ENCODE measurements at places on chromosomes 7 and 10.

- DNase-seq = no peak
Observed at GRCh38 chr7:99128076-99128950, 15.6 kb downstream of the SMURF1 start.

- DNase-seq = no peak
Observed at GRCh38 chr7:75596727-75597614, 104.9 kb downstream of the SPDYE5 start.

DNA sequence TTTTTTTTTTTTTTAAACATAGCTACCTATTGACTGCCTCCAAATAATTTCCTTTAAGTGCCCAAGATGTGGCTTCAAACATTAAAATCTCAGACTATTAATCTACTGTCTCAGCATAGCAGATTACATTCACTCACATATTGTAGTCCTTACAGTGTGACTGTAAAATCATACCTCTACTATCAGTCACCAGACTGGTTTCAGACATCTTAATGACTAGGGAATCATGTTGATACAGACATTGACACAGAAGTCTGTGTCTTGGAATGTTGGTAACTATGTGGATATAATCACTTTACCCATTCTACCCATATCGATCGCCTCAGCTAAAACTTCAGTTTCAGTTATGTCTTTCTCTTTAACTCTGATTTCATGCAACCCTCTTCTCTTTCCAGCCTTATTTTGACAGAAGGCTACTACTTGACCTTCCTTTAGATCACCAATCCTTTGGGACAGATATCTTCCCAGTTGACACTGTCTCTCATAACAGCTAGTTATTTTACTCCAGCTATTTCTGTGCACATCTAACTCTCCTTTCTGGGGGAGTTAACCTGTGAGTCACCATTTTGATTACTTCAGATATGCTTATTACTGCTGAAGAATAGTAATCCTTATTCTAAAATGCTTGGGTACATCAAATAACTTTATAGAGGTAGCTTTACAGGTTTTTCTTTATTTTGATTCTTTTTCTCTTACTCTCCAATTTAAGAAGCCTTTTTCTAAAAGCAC, 7.0 kb downstream of the TNKS2 start:
- no peak for DNase-seq

GRCh38 chr7:130982160-130982638, 248.2 kb upstream of the KLF14 start:
- no peak for DNase-seq

- DNase-seq = no peak
Observed at GRCh38 chr10:81876253-81877077, 1.5 kb downstream of the NRG3 start.

- no peak for DNase-seq
Observed at GRCh38 chr7:107045980-107046379, 1.5 kb downstream of the PRKAR2B start.

GRCh38 chr7:134625550-134625949, 21.1 kb upstream of the BPGM start:
- no peak for DNase-seq

GRCh38 chr10:26863351-26864076, 2.8 kb upstream of the ABI1 start:
- DNase-seq = no peak

DNA sequence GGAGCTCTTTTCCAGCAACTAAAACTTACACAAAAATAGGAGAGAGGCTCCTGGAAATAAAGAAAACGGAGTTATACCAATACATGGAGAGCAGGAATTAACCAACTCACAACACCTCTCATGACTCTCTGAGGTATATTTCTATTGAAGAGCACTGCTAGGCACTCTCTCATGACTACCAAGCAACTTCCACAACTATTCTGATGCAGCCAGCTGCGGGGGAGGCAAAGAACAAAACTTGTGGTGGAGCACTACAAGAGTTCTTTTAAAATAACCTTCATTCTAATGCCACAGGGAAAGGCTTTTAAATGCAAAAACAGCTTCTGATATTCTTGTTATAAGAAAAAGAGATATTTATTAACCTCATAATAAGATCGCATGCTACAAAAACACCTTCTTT, 140.7 kb downstream of the SLC25A13 start:
- DNase-seq = no peak

GRCh38 chr10:114631666-114632417, 26.2 kb downstream of the ABLIM1 start:
- no peak for DNase-seq

GRCh38 chr7:28390426-28390825, 21.9 kb upstream of the CREB5 start:
- DNase-seq = no peak

- DNase-seq = no peak
Observed at GRCh38 chr10:3672220-3672619, 112.8 kb downstream of the KLF6 start.

DNA sequence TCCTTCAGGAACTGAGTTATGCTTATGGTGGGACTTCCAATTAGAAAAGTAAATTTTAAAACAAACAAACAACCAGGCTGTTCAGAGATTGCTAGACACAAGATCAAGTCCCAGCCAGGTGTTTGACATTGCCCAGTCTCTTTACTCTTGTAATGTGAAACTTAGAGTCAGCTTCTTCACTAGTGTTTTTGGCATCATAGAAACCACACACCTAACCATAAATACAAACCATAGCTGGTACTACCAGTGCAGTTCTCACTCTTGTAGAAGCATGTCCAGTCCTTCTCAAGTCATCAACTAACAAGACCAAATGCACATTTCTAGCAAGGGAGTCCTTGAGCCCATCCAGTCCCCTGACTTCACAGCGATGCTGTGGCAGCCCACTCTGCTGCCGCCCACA, 339.9 kb downstream of the GFRA1 start:
- DNase-seq = no peak

DNA sequence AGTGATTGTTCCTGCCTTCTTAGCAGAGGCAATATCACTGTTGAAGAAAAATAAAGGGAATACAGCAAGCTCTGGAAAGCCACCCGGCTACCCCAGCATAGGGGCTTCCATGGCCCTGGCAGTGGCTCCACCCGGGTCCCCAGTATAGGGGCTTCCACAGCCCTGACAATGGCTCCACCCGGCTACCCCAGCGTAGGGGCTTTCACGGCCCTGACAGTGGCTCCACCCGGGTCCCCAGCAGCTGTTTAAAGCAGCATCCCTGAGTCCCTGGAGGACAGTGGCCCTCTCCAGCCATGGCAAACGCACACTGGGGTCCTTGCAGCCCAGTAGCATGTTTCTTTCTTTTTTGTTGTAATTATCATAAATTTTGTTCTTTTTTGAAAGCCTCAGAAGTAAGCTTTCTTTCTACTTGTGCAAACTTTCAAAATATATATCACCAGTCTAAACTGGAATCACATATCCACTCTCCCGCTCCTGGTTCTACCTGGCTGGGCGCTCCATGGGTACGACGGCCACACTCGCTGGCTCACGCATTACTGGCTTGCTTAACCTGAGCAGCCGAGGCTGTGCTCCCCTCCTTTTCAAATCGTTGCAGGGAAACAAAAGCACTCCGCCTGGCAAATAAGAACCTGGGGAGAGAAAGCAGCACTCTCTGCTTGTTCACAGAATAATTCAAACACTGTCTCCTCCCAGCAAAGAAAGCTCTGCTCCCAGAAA, 62.1 kb downstream of the TCERG1L start:
- DNase-seq = no peak

DNA sequence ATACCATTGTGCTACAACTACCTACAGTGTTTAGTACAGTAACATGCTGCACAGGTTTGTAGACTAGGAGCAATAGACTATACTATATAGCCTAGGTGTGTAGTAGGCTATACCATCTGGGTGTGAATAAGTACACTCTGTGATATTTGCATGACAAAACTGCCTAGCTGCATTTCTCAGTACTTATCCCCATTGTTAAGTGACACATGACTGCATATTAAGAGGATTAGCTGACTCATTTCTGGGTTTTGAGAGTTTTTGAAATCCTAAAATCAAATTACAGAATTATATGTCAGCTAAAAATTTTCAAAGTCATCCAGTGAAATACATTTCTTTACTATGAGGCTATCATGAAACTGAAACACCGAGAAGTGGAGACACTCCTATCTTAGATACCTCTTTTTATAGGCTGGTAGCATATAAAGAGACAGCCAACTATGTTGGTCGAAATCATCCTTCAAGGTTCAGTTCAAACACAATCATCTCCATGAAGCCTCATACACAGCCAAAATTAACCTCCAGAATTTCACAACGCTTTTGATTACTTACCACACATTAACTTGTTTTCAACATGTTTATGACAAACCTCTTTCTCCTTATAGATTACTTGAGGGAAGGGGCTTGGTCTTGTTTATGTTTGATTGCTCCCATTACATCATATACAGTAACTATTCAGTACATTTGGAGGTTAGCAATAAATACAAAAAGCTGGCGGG, 89.8 kb upstream of the ANK3 start:
- DNase-seq = no peak

DNA sequence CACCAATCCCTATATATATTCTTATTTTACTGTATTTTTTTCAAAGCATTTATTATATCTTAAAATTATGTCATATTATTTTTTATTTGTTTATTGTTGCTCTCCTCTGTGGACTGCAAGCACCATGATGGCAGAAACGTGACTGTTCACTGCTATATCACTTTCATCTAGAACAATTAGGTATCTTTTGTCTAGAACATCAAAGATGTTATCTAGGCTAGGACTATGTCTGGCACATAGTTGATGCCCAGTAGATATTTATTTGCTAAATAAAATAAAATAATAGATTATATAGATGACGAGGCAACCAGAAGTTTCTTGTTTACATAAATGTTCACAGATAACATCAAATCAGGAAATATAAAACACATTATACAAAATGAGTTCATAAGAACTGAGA, 12.4 kb upstream of the GPR158 start:
- DNase-seq = no peak

- DNase-seq = no peak
Observed at GRCh38 chr10:29105516-29106215, 183.2 kb upstream of the LYZL1 start.

DNA sequence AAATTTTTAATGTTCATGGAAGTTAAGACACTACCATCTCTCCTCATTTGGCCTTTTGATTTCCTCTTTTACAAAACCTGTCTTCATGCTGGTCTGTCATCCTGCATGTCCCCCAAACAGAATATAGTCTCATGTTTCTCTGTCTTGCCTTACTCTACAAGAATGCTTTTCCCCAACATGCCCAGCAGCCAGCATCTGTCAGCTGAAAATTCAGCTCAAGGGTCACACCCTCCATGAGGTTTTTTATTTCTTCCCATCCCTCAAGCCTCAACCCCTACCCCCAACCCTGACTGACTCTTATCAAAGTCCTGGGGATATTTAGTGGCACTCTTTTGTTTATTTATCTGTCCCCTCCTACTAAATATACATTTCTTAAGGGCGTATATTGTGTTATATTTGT, 202.0 kb downstream of the ANK3 start:
- DNase-seq = no peak

GRCh38 chr10:114281006-114281405, 42.0 kb downstream of the VWA2 start:
- DNase-seq = no peak

- DNase-seq = no peak
Observed at GRCh38 chr7:20439416-20440185, 108.9 kb downstream of the ITGB8 start.

DNA sequence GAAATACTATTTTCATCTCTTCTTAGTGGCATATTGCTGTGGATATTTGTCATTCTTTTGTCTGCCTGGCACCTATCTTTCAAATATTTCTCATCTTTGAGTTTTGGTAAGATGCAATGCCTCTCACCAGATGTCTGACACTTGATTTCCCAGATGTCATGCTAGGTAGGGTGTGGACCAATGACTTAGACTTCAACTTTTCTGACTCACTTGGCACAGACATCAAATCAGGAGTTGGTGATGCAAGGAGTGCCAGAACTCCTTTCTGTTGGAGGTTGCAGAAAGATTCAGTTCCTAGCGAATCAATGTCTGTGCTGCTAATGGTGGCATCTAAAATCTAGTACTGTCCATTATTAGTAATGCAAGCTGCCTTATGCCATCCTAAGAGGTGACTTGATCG, 216.9 kb upstream of the FERD3L start:
- DNase-seq = no peak

DNA sequence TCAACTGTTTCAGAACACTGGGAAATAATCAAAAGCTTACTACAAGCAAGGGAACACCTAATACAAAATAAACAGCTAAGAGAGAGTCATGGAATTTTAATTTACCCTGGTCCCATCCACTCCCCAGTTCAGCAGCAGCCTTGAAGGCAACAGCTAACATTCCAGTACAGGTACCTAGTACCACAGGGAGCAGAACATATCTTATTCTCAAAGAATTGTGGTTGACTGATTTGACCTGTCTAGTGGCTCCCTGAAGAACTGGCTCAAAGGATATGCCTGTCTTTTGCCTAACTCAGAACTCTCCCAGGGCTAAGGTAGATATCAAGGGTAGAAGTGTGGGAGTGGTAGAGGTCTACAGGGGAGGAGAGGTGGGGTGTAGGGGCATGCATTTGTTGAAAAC, 32.3 kb downstream of the SMURF1 start:
- no peak for DNase-seq

DNA sequence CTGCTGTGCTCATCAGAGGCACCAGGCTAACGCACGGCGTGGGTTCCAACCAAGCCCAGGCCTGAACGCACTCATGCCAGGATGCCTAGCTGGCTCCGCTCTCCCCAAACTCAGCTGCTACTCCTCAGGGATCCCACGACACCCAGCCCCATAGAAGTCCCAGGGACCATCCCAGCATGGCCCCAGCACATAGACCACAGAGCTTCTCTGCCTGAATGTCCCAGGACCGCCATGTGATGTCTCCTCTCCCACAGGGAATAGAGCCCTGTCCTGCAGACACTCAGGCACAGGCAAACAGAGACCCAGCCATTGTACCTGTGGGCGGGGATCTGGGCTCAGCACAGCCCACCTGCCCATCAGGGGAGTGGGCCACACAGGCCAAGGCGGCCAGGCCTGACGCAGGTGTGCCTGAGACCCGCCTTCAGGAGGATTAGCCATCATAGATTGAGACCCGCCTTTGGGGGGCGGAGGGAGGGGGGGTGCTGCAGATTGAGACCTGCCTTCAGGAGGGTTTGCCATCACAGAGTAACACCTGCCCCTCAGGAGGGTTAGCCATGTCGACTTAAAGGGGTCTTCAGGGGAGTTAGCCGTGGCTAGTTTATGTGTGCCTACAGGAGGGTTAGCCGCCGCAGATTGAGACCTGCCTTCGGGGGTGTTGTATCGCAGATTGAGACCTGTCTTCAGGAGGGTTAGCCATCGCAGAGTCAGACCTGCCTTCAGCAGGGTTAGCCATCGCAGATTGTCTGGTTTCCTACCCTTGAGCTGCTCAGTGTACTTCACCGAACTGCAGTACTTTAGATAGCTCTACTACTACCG, 29.0 kb downstream of the RASGEF1A start:
- DNase-seq = no peak

GRCh38 chr10:63236113-63236935, 103.2 kb downstream of the NRBF2 start:
- no peak for DNase-seq
